ENCODE measurements at places on chromosomes 11 and 22.

GRCh38 chr11:19607656-19608360 is 104.8 kb upstream of the NAV2 start:
- no peak for DNase-seq

DNA sequence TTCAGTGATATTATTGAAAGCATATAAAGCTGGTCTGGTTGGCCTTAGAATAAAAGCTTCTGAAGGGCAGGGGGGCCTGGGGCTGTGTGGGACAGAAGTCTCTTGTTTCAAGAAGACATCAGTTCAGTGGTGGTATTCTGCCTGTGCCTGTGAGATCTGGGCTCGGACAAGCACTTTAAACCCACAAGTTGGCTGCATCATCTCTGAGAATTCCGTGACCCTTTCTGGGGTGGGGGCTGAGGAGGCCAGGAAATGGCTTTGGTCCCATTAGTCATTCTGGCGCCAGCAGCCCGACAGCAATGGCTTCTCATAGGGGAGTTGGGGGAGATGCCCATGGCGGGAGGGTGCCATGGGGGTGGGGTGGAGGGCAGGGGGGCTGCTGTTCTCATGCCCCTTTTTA is 104.1 kb downstream of the PKNOX2 start:
- DNase-seq: no peak

DNA sequence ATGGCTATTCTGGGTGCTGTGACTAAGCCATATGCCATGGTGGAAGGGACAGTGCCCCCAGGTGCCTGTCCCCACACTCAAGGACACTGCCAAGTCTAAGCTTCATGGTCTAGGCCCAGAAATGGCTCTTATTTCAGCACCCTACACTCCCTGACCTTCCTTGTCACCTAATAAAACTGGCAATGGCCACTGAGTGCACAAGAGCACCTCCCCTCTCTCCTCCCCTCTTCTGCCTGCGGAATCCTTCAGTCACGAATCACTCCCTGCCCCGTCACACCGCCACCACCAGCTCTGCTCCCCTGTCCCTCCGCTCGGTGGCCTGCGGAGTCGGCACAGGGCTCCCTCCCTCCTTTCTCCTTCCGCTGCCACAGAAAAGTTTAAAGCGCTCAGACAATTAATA is 19.0 kb upstream of the LMO1 start:
- DNase-seq: no peak

DNA sequence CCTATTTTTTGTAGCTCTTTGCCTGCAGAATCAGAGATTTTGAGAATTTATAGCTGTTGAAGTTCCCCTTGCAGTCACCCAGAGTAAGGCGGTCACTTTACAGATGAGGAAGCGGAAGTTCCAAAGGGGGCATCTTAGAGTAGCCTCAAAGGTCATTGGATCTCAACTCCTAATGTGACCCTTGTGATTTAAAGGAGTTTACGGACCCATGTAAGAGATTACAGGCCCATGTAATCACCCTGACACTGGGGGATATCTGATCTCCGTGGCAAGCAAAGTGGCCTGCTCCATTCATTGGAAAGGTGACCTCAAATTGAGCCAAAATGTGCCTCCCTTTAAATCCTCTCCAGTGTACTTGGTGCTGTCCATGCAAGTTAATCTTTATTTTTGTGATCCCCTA is 15.7 kb downstream of the P2RX3 start:
- DNase-seq: no peak

- no peak for DNase-seq
Observed at GRCh38 chr11:2264366-2265053, 5.9 kb downstream of the ASCL2 start.

DNA sequence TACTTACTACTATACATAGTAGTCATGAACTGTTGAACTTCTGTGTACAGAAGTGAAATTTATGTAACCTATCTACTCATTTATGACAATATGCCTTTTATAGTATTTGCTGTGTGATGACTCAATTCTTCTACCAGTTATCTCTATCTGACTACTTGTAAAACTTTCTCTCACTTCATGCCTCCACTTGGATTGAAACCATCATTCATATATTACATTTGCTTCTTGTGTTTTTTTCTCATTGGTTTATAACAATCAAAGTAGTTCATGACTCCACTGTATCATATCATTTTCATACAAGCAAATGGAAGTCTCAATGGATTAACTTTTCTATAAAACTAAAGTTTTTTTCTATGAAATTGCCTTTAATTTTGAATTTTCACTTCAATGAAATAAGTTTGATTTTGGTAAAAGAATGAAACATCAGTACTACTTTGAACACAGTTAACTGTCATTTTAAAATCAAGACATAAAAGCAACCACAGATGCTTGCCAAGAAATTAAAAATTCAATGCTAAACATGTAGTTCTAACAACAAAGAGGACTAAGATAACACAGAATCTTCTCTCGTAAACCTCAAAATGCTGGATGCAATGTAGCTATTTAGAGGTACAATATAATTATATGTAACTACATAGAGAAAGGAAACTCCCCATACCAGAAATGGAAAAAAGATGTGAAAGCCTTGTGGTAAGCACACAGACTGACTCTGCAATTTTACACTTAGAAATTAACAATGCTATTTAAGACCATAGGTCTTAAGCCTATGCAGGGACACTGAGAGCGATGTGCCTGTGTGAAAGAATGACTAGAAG is 27.6 kb upstream of the EXPH5 start:
- peak; percentile 34 for DNase-seq

GRCh38 chr11:93143800-93144199 is 54.0 kb downstream of the SLC36A4 start:
- no peak for DNase-seq

GRCh38 chr22:49903322-49904039 is 14.8 kb downstream of the ALG12 start:
- no peak for DNase-seq

Measured in GM23248 (cell line).